ENCODE measurements at places on chromosomes 7 and 10.

DNA sequence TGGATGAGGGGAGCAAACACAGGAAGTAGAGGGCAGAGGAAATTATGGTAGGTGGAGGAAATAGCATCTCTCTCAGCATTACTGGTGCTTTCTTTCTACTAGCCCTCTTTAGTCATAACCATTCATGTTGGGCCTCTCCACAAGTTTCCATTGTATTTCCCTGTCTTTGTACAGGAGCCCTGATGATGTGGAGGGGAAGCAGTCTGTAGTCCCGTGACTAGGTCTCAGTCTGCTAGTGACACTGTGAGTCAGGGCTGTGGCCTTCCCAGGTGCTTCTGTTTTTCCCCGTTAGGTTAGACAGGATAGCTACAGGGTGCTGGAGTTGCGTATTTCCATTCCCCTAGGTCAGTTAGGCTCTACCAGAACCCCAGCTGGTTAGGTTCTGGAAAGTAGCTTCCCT lies 82.9 kb upstream of the NAMPT start:
- no peak for DNase-seq

DNA sequence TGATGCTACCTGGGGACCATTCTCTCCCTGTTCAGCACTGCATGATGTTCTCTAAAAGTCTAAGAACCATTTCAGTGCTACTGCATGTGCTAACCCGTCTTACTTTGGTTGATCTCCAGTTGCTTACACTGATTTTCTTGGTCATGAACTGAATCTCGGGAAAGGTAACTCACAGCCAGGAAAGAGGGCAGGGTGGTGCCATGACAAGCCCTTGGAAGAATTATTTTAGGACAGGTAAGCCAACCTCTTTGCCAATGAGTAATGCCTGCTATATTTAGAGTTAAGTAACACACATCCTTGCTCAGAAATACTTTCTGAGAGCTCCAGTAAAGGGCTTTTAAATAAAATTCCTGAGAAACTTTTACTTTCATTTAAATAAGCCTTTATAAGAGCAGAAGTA lies 126.7 kb downstream of the ARL4A start:
- DNase-seq: no peak

GRCh38 chr7:45657890-45658715 lies 83.9 kb downstream of the ADCY1 start:
- DNase-seq: peak; percentile 44

DNA sequence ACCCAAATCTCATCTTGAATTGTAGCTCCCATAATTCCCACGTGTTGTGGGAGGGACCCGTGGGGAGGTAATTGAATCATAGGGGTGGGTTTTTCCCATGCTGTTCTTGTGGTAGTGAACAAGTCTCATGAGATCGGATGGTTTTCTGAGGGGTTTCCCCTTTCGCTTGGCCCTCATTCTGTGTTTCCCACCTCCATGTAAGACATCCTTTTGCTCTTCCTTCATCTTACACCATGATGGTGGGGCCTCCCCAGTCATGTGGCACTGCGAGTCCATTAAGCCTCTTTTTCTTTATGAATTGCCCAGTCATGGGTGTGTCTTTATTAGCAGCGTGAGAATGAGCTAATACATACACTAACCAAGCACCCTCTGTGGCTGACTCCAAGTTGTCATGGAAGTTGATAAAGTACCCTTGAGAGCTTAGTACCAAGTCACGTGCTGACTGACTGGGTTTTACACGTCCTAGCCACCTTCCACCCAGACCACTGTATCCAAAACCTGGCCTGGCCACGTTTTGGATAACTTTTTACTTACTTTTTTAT lies 614.4 kb downstream of the SDK1 start:
- no peak for DNase-seq

- no peak for DNase-seq
Measured at GRCh38 chr10:11435581-11435981, 175.9 kb downstream of the USP6NL start.

GRCh38 chr7:135467207-135467711 lies 42.6 kb downstream of the CNOT4 start:
- no peak for DNase-seq

GRCh38 chr7:85095366-85095765 lies 91.5 kb downstream of the SEMA3D start:
- no peak for DNase-seq

GRCh38 chr10:47038881-47039561 lies 127.8 kb downstream of the PTPN20 start:
- no peak for DNase-seq

DNA sequence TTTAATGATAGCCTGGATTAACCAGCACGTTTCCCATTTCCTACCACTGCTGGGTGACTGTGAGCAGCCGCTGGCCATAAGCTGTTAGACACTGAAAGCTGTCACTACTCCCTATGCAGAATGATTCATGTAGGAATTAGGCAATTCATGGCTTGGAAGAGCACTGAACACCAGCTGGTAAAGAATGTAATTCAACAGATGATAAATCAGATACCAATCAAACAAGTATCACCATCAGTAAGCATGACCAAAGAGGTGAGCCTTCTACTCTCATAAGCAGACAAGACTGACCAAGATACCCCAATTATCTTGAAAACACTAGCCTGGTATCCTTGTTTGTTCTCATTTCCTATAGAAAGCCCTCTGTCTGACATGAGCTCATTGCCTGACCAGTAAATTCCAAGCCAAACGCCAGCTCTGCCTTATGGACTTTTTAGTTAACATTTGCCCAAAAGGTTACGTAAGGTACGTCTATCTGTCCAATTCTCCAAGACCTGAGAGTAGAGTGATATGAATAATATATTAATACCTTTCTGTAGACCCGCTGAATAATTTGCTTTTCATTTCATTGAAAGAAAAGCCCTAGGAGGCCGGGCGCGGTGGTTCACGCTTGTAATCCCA lies 127.7 kb downstream of the ELMO1 start:
- DNase-seq: no peak

DNA sequence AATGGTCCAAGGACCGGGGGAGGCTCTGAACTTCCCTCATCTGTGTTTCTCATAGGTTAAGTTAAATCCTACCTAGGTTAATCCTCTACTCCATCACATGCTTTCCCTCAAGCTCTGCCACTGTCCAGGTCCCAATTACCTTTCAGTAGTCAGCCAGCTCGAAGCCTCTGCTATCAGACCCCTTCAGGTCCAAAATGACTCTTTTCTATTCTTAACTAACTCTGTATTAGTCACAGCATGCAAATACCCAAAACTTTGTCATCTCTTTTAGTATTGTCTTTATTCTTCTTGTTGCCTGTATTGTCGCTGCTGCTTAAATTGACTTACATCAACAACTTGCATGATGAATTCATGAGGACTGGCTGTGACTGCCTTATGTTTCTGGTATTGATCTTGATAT lies 15.3 kb downstream of the PPP1R17 start:
- no peak for DNase-seq

DNA sequence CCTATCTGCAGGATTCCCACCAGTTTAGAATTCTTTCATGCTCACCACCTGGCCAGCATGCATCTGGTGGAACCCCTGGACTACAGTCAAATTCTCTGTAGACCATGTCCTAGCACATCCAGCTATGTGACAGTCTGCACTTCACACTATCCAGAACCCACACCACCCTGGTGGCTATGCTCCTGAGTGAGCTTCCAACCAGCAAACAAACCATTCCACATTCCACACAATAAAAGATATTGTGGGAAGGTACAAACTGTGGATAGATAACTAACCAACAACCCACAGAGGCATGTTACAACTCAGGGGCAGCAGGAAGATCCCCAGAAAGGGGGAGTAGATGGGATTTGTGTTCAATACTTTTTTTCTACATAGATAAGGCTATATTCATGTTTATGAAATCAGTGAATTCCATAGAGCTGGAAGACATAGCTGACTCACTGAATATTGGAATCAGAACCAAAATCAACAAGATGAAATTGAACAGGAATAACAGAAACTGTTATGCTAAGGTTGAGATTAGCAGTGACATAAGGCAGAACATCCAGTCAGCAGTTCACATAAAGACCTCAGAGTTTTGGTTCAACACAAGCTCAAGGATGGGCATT lies 72.5 kb downstream of the LRRC17 start:
- no peak for DNase-seq

DNA sequence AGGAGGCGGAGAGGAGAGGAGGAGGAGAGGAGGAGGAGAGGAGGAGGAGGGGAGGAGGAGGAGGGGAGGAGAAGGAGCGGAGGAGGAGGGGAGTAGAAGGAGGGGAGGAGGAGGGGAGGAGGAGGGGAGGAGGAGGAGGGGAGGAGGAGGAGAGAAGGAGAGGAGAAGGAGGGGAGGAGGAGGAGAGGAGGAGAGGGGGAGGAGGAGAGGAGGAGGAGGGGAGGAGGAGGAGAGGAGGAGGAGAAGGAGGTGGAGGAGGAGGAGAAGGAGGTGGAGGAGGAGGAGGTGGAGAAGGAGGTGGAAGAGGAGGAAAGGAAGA lies 15.5 kb upstream of the CRCP start:
- DNase-seq: no peak

GRCh38 chr10:104084482-104085142 lies 1.1 kb downstream of the COL17A1 start:
- DNase-seq: no peak

DNA sequence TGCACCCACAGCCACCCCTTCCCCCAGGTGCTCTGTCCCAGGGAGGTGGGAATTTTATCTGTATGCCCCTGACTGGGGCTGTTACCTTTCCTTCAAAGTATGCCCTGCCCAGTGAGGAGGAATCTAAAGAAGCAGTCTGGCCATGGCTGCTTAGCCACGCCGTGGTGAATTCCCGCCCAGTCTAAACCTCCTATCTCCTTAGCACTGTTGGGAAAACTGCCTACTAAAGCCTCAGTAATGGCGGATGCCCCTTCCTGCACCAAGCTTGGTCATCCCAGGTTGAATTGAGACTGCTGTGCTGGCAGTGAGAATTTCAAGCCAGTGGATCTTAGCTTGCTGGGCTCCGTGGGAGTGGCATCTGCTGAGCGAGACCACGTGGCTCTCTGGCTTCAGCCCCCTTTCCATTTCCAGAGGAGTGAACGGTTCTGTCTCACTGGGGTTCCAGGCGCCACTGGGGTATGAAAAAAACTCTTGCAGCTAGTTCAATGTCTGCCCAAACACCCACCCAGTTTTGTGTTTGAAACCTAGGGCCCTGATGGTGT lies 87.2 kb downstream of the ABCC2 start:
- no peak for DNase-seq

- DNase-seq: no peak
Measured at GRCh38 chr7:122532406-122533269, 166.3 kb downstream of the RNF133 start.

DNA sequence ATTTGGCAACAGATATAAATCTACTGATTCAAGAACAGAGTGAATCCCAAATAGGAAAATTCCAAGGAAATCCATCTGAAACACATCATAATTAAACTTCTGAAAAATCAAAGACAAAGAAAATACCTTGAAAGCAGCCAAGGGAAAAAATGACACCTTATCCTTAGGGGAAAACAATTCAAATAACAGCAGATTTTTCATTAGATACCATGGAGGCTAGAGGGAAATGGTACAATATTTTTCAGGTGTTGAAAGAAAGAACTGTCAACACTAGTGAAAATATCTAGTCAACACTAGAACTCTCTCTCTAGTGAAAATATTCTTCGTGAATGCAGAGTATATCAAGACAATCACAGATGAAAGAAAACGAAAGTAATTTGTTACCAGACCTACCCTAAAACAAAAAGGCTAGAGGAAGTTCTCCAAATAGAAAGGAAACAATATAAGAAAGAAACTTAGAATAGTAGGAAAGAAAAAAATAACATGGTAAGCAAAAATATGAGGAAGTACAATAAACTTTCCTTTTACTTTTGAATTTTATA lies 5.7 kb upstream of the FAM241B start:
- DNase-seq: no peak

DNA sequence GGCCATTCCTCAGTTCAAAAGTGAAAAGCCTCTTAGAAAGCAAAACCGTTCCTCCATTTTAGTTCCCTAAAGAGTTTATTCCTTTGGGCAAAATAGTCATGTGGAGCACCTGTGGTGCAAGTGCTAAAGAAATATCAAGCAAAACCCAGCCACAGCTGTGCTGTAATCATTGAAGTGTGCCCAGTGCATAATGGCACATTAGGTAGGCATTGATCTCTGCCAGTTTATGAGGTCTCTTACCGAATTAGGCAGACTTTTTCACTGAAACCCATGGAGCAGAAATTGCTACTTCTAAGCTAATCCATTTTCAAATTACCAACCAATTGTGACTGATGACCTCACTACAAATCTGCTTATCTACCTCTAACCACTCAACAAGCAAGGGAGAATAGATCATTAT lies 97.2 kb upstream of the SEMA3A start:
- DNase-seq: no peak

DNA sequence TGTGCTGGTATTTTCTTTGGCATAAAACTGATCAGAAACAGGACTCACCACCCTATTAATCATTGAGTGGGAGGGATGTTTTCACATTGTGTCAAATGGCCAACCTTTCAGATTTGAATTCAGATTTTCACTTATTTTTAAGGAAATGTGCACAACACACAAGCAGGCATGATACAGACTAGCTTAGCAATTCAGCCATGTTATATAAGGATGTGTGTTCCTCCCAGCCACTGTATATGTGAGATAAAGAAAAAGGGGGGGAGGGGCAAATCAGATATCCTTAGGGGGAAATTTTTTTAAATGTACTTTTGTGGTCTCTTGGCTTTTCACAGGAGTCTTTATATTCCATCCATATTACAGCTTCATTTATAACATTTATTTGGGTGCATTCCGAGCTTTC lies 3.1 kb downstream of the GAD2 start:
- DNase-seq: no peak

DNA sequence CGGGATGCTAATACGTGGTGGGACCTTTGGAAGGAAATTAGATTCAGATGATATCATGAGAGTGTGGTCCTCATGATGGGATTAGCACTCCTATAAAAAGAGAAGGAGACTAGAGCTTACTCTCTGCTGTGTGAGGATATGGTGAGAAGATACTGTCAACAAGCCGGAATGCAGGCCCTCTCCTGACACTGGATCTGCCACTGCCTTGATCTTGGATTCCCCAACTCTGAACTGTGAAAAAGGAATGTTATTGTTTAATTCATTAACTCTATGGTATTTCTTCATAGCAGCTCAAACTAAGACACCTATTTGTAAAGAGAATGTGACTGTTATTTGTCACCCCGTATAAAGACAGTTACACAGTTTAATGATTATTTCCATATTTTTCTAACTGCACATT lies 1227.5 kb upstream of the C7orf33 start:
- DNase-seq: no peak

DNA sequence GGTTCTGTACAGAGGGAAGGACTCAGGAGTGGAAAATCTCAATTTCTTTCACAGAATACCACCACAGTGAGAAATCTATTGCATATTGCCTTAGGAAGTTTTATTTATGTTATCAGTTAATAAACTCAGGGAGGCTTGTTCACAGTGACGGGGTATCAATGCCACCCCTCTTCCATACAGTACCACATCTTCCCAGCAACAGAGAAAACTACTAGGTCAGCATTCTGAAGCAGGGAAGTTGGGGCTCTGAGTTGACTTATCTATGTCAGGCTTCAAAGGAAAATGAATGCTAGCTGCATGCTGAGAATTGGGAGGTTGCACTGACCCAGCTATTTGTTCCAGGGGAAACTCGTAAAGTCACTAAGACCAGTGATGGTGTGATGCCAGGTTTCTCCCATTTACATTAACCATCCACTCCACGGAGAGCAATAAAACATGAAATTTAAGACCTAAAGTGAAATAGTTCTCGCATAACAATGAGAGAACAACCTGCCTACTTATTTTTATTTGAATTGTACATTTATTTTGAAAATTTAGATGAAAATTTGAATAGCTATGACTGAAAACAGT lies 266.7 kb downstream of the RNLS start:
- no peak for DNase-seq

- no peak for DNase-seq
Measured at GRCh38 chr7:41788556-41788955, 85.7 kb upstream of the INHBA start.
